ENCODE measurements at places on chromosomes 16 and 17. TPM values are rescaled to one million over a fixed set of nuclear protein-coding genes. Genes with fewer than 3 reads are reported as not detected.

The FMNL1 gene
- polyA plus RNA-seq = 0.30 TPM

The HBA1 gene
- polyA plus RNA-seq = not detected

- DNase-seq = no peak
Measured at GRCh38 chr17:49123061-49123460, 9.5 kb upstream of the B4GALNT2 start.

The PIGQ gene
- 82.9 TPM for polyA plus RNA-seq

The KLHL10 gene
- polyA plus RNA-seq = not detected

DNA sequence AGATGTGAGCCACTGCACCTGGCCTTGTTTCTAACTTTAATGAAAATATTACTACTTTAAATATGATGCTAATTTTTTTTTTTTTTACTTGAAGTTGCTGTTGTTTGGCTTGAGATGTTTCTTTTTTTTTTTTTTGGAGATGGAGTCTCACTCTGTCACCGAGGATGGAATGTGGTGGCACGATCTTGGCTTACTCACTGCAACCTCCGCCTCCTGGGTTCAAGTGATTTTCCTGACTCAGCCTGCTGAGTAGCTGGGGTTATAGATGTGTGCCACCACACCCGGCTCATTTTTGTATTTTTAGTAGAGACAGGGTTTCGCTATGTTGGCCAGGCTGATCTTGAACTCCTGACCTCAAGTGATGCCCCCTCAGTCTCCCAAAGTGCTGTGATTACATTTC is 23.6 kb downstream of the IGSF6 start:
- no peak for DNase-seq

GRCh38 chr17:76529224-76530094 is 8.1 kb downstream of the CYGB start:
- peak; percentile 40 for DNase-seq

- DNase-seq = no peak
Measured at GRCh38 chr17:80986816-80987475, 4.7 kb upstream of the CHMP6 start.

DNA sequence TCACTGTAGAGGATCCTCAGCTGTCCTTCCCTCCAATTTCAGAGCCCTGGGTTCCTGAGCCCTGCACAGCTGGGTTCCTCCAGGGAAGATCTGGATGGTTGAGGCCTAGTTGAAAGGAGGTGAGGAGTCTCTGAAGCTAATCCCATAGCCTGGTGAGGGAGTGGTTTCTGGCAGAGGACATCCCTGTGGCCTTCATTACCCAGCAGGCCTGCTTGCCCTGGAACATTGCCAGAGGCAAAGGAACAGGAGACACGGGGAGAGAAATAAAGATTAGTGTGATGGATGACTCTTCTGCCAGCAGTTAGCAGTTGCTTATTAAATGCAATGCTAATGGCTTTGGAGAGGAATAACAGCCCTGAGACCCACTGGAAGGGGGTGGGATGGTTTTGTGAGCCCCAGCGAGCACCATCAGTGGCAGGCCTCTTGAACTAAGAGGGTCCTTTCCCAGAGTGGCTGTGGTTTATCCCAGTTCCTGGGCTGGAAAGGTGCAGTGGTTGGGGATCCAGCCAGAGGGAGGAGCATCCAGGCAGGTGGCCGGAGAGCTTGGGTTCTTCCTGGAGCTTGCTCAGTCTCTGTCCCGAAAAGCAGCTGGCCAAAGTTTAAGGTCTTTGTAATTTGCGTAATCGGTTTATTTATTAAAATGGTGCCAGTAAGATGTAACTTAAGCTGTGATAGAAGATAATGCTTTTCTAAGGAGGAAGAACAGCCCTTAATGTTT is 209.7 kb downstream of the CCDC182 start:
- DNase-seq = no peak

The PAFAH1B1 gene
- polyA plus RNA-seq = 46.4 TPM

DNA sequence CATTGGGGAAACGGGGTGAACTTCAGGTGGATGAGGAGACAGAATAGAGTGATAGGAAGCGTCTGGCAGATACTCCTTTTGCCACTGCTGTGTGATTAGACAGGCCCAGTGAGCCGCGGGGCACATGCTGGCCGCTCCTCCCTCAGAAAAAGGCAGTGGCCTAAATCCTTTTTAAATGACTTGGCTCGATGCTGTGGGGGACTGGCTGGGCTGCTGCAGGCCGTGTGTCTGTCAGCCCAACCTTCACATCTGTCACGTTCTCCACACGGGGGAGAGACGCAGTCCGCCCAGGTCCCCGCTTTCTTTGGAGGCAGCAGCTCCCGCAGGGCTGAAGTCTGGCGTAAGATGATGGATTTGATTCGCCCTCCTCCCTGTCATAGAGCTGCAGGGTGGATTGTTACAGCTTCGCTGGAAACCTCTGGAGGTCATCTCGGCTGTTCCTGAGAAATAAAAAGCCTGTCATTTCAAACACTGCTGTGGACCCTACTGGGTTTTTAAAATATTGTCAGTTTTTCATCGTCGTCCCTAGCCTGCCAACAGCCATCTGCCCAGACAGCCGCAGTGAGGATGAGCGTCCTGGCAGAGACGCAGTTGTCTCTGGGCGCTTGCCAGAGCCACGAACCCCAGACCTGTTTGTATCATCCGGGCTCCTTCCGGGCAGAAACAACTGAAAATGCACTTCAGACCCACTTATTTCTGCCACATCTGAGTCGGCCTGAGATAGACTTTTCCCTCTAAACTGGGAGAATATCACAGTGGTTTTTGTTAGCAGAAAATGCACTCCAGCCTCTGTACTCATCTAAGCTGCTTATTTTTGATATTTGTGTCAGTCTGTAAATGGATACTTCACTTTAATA is 7.0 kb upstream of the TMEM235 start:
- no peak for DNase-seq

GRCh38 chr16:66290431-66290830 is 76.1 kb upstream of the CDH5 start:
- no peak for DNase-seq

- no peak for DNase-seq
Measured at GRCh38 chr17:41977991-41978390, 11.4 kb downstream of the CNP start.

DNA sequence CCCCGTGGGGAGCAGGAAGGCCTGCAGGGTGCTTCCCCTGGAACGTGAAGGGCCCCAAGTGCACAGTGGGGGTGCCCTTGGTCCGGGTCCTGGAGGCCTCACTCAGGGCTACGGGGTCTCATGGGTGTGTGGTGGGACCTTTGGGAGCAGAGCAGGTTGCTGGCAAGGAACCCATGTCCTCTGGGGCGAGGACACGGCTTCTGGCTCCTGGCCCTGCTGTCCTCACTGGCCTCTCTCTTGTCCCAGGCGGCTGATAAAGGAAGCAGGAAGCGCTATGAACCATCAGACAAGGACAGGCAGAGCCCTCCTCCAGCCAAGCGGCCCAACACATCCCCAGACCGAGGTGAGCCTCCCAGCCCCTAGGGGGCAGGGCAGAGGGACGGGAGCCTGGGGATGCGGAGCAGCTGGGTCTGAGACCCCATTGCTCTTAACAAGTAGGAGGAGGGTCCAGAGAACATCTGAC is 9.8 kb upstream of the IL17C start:
- DNase-seq = peak; percentile 14

The NPIPA3 gene
- 2.2 TPM for polyA plus RNA-seq

The CACNG1 gene
- not detected for polyA plus RNA-seq

The PITPNM3 gene
- polyA plus RNA-seq = 1.1 TPM

GRCh38 chr17:21476867-21477266 is 100.7 kb downstream of the KCNJ12 start:
- DNase-seq = no peak

The NPIPB9 gene
- 0.36 TPM for polyA plus RNA-seq

DNA sequence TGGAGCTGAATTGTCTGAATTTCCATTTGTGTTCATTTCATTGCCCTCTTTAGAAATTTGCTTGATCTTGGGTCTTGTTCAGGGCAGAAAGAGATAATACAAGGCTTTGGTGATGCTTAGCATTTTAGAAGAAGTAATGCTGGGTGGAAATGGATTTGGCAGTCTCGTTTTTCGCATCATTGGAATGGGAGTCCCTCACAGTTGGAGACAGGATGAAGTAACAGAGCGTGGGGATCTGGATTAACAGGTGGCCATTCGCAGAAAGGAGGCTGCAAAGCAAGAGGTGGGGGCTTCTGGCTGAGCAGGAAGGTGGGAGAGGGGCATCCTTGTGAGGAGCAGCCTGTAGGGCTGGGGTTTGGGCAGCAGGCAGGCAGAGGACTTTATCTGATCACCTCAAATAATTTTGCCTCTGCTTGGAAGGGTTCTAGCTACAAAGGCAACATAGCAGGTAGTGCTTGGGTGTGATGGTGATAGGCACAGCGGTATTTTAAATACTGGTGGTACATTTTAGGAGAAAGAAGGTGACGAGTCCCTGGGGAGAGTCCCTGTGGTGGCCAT is 17.0 kb downstream of the KSR1 start:
- no peak for DNase-seq

DNA sequence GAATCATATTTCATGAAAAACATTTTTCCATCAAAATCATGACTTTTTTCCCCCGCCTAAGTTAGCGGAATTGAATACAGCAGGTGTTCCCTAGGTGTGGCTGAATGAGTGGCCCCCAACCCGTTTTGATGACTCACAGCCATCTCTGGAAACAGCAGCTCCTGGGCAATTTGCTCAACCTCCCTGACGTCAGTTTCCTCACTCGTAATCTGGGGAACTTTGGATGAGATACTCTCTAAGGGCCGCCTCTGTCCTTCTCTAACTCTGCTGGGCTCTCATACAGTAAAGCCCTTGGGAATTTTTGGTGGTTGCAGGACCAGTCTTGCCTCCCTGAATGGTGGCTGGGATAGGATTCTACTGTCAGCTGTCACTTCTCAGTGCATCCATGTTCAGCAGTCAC is 11.6 kb upstream of the NTN1 start:
- no peak for DNase-seq

- no peak for DNase-seq
Measured at GRCh38 chr16:15451098-15451731, 16.8 kb downstream of the BMERB1 start.

DNA sequence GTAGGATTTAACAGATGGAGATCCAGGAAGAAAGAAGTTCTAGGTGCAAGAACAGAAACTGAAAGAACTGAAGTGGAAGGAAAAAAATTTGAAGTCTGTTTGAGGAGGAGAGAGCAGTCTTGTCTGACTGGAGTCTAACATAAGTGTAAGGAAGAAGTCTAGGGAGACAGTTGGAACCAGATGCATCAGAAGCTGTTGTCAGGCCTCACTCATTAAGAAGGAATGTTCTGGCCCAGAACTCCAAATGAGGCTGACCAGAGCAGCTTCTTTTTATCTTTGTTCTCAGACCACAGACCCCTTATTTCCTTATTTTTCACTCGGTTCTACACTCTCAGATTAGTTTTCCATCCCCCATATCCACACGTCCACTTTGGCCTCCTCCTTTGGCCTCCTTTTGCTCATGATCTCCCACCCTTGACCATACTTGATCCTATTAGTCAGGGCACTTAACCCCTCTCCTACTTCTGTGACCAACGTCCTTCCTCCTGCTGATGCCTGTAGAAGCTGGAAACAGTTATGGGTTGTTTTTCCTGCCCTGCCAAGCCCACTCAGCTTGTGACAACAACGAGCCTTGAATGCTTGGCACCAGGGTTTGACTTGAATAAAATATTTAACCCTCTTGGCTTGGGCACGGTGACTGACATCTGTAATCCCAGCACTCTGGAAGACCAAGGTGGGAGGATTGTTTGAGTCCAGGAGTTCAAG is 7.0 kb upstream of the MYH2 start:
- DNase-seq = no peak

The ELMO3 gene
- polyA plus RNA-seq = 4.1 TPM

DNA sequence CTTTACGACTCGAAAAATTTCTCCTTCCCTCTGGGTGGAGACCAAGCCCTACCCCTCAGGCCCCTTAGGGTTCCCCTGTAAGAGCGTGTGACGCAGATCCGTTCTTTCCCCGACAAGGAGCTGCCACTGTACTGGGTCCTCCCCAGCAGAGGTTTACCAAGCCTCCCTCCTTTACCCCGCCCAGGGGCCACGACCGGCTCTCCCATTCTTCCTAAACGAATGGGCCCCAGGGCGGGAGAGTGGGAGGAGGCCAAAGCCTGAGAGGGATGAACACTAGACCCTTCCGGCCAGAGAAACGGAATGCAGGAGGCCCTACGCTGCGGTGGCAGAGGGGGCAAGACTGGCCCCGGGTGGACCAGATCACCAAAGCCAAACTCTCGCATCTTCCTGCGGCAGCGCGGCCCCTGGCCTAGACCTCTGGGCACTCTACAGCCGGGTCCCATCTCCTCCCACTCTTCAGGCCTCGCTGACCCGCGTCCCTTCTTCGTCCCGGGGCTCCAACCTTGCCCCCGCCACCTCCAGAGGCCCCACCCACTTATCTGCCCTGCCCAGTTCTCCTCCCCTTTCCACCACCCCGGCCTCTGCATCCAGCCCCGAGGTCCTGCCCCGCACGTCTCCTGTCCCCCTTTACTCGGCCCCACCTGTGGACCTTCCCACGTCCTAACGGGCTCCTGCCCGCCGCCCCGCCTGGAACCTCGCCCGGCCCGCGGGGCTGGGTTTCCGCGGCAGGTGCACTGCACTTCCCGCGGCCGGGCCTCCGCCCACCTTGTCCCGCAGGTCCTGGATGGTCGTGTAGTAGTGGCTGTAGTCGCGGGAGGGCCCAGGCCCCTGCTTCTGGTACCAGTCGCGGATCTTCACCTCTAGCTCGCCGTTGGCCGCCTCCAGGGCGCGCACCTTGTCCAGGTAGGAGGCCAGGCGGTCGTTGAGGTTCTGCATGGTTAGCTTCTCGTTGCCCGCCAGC is 765 bp downstream of the KRT19 start:
- no peak for DNase-seq

The HEATR3 gene
- 6.7 TPM for polyA plus RNA-seq

The HBA2 gene
- not detected for polyA plus RNA-seq

DNA sequence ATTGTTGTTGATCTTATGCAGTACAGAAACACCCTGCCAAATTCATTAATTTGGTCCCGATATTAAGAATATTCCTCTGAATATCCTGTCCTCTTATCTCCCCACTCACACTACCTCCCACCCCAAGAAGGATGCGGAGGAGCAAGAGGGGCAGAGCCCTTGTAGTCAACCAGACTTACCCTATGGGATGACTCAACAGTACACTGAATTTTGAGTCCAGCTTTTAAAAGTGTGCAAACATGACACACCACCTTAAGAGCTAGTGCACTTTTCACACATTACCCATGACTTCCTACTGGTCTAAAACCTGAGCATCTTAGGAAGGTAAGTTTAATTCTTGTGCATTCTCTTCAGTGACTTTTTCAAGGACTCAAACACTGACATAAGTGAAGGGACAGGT is 9.5 kb downstream of the USP22 start:
- DNase-seq = no peak

The CTNS gene
- 17.9 TPM for polyA plus RNA-seq

Data from endothelial cell of umbilical vein (primary cell).